ENCODE measurements at places on chromosomes 7 and 10.

- no peak for DNase-seq
Observed at GRCh38 chr10:11510736-11511135, 100.7 kb downstream of the USP6NL start.

DNA sequence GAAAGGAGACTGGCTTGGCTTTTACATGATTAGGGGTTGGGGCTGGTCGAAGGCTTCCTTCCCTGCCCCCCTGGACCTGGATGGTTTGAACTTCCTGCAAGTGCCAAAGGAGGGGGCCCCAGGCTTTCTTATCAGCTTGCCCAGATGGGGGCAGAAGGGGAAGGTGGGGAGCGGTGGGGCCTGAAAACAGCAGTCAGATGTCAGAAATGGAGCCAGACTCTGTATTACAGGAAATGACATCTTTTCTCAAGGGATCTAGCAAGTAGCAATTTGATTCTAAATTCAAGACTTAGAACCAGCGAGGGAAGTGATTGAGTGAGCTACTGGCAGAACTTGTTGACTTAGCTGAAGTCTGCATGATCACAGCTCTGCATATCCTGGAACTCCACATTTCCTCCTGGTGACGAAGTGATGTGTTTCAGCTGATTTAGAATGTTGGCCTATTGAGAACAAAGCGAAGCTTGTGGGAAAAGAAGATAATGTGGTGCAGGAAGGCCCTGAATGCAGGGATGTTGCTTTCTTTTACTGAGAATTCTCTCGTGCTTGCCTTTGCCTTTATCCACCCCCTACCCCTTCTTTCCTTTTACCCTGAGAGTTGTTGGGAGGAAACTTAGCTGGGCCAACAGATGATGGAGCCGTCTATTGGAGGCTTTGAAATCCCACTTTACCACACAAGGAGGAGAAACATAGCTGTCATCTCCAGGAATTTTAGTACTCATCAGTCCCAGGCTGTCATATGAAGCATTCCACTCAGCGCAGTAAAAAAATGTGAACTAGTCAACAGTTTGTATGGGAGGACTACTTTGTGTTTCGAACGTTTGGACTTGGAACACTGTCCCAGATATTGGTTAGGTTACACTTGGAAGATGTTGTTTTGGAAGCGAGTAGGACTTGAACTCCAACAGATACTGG, 43.2 kb downstream of the CCNY start:
- no peak for DNase-seq

DNA sequence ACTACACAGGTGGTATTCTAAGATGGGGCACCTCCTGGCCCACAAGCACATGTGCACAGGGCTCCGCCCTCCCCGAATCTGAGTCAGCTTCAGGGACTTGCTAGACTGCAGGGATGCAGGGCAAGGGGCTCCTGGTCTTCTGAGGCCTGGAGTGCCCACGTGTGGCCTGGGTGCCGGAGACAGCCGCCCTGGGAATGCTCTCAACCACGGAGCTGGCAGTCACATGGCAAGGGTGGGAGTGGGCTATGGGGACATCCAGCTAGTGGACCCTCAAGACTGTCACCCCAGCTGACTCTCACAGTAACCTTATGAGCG, 42.7 kb downstream of the CFAP46 start:
- DNase-seq, result no peak

DNA sequence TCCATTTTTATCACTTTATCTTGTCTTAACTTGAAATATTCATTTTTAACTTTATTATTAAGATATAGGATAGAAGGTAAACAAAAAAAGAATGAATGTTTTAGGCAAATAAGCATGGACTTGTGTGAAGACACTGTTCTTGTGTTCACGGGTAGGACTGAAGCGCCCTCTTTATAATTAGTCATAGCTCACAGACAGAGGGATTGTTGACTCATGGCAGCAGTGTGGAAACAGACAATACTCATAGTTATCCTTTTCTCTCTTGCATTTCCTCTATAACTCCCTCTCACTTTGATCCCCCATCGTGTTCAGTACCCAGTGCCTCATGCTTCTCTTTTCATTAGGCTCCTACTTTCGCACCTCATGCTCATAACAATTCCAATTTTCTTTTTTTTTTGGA, 731.8 kb downstream of the PHTF2 start:
- no peak for DNase-seq

- no peak for DNase-seq
Observed at GRCh38 chr10:1957057-1957456, 219.7 kb upstream of the ADARB2 start.

DNA sequence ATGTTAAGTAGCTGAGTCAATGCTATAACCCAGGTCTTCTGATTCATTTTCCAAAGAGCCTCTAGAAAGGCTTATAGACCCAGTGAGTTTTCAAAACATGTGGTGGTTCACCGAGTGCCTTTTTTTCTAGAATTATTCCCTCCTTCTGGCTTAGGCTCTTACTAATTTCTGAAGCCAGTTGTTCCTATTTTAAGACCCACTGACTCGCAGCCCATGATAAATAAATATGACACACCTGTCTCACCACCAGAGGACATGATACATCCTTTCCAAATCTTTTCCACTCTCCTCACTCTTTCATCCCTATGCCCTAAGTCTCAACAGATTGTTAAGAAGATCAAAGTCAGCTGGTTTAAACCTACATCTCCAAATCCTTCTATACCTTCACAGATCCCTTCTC, 126.0 kb upstream of the WNT16 start:
- DNase-seq, result no peak

DNA sequence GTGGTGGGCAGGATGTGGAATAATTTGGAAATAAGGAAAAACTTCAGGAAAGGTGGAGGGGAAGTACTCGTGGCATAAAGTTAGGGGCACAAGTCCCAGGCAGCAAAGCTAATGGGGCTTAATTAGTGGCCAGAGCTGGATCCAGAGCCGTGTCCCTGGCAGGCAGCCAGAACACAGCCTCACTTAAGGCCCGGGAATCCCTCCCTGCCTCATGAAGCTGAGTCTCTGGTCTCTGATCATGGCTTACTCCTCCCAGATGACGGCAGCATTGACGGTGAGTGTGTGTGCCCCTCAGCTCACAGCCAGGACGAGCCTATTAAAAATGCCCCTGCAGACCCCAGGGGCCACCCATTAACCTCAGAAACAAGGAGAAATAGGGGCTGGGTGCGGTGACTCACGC, 48.2 kb upstream of the NPTX2 start:
- DNase-seq, result no peak

- no peak for DNase-seq
Observed at GRCh38 chr7:139183251-139183650, 47.8 kb upstream of the UBN2 start.

DNA sequence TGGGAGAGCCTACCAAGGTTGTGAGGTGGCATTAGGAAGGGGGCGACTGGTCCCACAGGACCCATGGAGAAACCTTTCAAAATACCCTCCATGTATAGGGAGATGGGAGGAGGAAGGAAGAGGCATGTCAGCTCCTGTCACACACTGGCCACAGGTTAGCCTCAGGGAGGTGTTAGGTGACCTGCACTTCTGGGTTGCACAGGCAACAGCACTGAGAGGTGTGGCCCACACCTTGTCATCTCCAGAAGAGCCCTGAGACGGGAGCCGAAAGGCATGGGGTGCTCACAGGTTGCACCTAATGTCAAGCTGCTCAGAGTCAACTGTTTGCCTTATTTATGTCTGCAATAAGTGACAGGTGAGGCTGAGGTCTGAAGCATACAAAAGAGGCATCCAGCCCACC, 14.6 kb upstream of the USP6NL start:
- no peak for DNase-seq

- DNase-seq, result no peak
Observed at GRCh38 chr7:134891262-134891695, 95.0 kb upstream of the AGBL3 start.

DNA sequence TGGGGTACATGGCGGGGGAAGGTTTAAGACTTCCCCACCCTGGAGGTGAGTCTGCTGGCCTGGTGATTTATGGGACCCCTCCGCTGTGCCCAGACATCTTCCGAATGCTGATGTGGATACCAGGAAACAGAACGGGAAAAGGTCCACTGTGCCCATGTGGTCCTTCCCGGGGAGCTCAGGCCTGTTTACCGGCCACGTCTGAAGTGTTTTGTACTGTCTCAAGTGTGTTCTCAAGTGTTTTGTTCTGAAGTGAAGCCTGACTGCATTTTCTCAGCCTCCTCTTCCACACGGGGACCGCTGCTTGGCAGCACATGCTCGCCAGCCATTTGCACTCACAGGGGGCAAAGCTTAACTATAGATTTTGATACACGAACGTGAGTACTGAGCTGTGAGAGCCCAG, 127.2 kb downstream of the TEX36 start:
- DNase-seq, result no peak

DNA sequence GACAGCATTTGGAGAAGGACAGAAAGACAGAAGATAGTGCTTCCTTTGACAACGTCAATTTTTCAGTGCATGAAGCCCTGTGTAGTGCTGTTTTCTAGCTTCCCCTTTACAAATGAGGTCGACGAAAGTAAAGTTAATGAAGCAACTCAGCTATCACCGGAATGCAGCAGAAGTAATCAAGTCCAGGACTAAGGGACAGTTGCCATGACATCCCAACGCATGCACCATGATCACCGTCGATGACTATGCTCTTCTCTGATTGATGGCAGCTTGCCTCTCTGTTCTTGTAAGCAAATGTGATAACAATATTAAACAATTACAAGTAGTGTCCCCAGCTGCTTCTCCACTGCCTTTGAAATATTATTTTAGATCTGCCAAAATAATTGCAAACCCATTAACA, 205.8 kb downstream of the FRMD4A start:
- no peak for DNase-seq

DNA sequence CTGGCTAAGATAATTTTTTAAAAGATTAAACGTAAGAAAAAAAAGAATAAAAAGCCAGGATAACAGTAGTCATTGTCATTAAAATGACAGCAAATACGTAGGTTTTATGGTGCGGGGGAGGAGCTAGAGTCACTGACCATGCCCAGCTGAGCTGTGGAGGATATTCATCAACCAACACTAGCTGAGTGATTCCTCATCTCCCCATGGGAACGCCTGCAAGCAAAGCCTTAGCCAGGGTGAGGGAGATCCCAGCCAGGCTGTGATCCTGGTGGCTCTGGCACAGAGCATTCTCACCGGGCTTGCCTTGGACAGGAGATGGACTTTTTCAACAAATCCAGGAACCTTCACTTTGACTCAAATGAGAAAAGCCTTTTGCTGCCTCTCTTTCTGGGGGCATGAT, 94.2 kb downstream of the HIP1 start:
- DNase-seq, result no peak

DNA sequence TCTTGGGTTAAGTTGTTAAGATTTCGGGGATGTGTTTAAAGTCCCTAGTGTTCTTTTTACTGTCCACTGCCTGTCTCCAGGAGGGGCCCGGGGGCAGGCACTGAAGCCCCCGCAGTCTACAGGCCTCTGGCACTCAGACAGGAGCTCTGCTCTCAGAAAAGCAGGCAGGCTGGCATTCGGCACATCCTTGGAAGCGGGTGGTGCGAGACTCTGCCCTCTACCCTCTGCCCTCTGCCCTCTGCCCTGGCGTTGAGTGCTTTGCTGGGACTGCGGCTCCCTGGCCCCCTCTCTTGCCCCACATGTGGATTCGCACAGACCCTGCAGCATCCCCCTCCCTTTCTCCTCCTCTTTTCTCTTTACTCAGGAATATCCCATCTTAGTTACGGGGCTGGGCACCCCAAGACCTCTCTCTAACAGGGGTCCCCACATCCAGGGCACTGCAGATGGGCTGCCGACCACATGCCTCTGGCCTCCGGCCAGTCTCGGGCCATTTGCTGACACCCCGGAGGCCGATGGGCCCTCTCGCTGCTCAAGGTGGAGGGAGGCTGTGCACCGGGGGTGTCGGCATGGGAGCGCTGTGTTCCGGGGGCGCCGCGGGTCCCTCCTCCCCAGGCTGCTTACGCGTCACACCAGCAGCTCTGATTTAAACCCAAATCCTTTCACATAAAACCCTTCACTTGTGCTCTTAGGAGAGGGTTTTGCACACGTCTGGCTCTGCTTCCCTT, 479.9 kb downstream of the DNAJB6 start:
- DNase-seq, result no peak

DNA sequence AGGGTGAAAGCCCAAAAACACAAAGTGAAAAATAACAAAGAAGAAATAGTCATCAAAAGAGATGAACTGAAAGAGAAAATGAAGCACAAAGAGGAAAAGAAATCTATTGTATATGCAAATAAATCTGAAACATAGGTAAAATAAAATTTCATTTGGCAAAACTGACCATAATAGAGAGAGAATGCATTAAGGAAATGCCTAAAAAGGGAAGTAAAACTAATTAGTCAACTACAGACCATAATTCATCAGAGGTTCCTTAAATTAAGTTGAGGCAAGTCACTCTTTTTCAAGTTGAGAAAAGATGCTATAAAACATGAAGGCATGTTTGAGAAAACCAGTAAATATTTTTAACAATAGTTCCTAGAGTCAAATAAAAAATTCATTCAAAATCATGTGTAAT, 233.3 kb downstream of the LRRN3 start:
- DNase-seq, result no peak

DNA sequence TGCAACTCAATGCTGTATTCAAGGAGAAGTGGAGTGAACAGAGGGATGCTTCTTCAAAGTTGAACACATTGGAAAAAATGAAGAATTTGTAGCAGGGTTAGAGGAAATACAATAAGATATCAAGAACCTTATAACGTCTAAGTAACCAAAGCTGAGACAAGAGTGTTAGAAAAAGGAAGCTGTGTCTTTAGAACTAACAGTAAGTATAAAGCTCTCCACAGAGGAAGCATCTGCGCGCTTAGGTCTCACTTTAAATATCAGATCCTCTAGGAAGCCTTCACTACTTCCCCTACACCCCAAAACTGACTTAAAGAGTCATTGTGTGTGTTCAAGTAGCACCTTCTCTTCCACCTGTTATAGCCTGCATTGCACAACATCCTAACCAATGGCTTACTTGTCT, 43.0 kb downstream of the CH25H start:
- DNase-seq, result no peak

DNA sequence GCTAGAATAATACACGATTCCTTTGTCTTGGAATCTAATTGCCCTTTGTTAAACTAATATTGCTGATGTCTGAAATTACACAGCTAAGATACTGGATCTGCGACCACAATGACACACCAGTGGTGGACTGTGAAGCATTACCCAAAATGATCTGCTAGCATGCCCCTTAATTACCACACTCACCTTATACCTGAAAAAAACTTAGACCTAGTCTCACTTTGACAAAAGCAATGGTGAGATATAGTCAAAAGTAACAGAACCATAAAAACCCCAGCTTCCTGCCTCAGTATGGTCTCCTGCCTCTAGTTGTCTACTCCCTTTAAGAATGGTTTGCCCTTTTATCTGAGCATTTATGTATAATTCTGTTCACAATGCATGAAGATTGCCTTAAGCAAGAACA, 20.8 kb upstream of the ERVW-1 start:
- no peak for DNase-seq

DNA sequence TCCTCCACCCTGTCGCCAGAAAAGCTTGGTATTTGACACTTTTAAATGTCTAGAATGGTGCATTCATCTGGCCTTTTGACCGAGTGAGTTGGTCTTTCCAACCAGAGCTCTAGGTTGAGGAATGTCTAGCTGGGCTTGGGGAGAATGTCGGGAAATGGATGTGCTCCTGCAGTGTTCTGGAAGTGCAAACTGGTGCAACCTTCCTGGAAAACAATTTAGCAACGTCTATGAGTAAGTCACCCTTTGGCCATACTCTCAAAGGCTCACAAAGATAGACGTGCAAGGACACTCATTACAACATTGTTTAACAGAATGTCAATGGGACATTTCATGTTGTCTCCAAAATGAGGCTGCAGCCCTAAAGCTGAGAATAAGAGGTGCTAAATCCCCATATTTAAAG, 12.2 kb upstream of the NMT2 start:
- no peak for DNase-seq
